Cardiac muscle cell (in vitro differentiated cells and primary cell): ENCODE measurements at places on chromosomes 1 and 21. TPM values are rescaled to one million over a fixed set of nuclear protein-coding genes. Genes with fewer than 3 reads are reported as not detected.

Gene PIK3R3
- 6.4 and 9.0 TPM in 2 replicates for total RNA-seq

DNA sequence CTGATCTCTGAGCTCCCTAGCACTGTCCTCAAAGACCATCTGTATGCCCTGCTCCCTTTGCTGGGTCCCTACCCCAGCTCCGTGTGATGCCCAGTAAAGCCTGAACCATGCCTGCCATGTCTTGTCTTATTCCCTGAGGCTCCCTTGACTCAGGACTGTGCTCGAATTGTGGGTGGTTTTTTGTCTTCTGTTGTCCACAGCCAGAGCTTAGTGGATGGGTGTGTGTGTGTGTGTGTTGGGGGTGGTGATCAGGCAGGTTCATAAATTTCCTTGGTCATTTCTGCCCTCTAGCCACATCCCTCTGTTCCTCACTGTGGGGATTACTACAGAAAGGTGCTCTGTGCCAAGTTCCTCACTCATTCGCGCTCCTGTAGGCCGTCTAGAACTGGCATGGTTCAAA lies 5.7 kb downstream of the GSTM5 start:
- no peak overlapping the region for H3K4me3 ChIP-seq
- DNase-seq: no peak
- H3K27me3 ChIP-seq: no peaks in the 10 kb centered on the region
- no peaks in the 10 kb centered on the region for H3K36me3 ChIP-seq
- H3K27ac ChIP-seq: no peak overlapping the region
- H3K4me1 ChIP-seq: no peaks in the 10 kb centered on the region

- H3K27ac ChIP-seq: no peak overlapping the region
- H3K36me3 ChIP-seq: no peaks in the 10 kb centered on the region
- peaks cover 18% of the 10 kb centered on the region for H3K4me1 ChIP-seq
- no peaks in the 10 kb centered on the region for H3K27me3 ChIP-seq
Observed at GRCh38 chr1:61120998-61121397, 38.6 kb downstream of the NFIA start.

DNA sequence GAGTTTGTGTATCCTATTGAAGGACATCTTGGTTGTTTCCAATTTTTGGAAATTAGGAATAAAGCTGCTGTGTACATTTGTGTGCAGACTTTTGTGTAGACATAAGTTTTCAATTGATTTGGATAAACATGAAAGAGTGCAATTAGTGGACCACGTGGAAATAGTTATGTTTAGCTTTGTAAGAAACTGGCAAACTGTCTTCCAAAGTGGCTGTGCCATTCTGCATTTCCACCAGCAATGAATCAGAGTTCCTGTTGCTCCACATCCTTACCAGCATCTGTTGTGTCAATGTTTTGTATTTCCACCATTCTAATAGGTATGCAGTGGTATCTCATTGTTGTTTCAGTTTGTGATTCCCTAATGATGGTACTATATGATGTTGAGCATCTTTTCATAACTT lies 46.5 kb downstream of the FH start:
- no peaks in the 10 kb centered on the region for H3K27me3 ChIP-seq
- no peak overlapping the region for H3K27ac ChIP-seq
- H3K4me3 ChIP-seq: no peak overlapping the region
- no peaks in the 10 kb centered on the region for H3K4me1 ChIP-seq

DNA sequence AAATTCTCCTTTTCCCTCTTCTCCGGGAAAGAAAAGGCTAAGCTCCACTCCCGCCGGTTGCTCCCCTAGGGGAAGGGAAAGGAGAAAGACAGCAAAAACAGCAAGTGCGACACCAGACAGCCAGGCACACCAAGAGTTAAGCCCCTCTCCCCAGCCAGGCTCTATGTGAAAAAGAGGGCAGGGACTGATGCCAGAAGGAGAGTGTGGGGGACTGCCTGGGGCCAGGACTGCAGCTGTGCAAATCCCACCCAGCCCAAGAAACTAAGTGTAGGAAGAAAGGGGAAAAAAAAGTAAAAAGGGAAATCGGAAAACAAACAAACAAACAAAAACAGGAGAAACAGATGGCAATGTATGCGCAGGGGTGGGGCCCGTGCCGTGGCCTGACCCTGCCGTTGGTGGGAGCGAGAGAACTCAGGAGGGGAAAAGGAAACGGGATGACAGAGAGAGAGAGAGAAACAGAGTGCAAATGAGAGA lies 27.7 kb upstream of the FMO1 start:
- peak; percentile 88 for DNase-seq
- H3K4me3 ChIP-seq: peak overlapping the region; percentile 12
